HL-60 (cell line): ENCODE measurements at places on chromosomes 4 and X.

- no peak for DNase-seq
These were observed 53.2 kb downstream of the CPLX1 start for GRCh38 chr4:772776-773175.

GRCh38 chrX:150100261-150100660 is 162.0 kb upstream of the EOLA2 start:
- no peak for DNase-seq

- DNase-seq = peak; percentile 57
These were observed 74.1 kb downstream of the NBDY start for GRCh38 chrX:56802921-56803849.

- no peak for DNase-seq
These were observed 54.6 kb upstream of the CLCN4 start for GRCh38 chrX:10102046-10102704.

- no peak for DNase-seq
These were observed 305.4 kb downstream of the PACRGL start for GRCh38 chr4:21005647-21006046.

- DNase-seq = no peak
These were observed 39.9 kb upstream of the PCDH19 start for GRCh38 chrX:100449696-100450608.

GRCh38 chr4:143084566-143084965 is 100.2 kb upstream of the USP38 start:
- DNase-seq = no peak

GRCh38 chrX:48913605-48914366 is 2.3 kb upstream of the SLC35A2 start:
- DNase-seq = no peak

- DNase-seq = no peak
These were observed 77.1 kb downstream of the EVC start for GRCh38 chr4:5788144-5788543.

GRCh38 chr4:25449688-25450087 is 72.6 kb downstream of the ANAPC4 start:
- DNase-seq = no peak

- no peak for DNase-seq
These were observed 63.5 kb downstream of the GPC3 start for GRCh38 chrX:133921764-133922389.

GRCh38 chrX:106987488-106987887 is 12.5 kb downstream of the MORC4 start:
- no peak for DNase-seq

DNA sequence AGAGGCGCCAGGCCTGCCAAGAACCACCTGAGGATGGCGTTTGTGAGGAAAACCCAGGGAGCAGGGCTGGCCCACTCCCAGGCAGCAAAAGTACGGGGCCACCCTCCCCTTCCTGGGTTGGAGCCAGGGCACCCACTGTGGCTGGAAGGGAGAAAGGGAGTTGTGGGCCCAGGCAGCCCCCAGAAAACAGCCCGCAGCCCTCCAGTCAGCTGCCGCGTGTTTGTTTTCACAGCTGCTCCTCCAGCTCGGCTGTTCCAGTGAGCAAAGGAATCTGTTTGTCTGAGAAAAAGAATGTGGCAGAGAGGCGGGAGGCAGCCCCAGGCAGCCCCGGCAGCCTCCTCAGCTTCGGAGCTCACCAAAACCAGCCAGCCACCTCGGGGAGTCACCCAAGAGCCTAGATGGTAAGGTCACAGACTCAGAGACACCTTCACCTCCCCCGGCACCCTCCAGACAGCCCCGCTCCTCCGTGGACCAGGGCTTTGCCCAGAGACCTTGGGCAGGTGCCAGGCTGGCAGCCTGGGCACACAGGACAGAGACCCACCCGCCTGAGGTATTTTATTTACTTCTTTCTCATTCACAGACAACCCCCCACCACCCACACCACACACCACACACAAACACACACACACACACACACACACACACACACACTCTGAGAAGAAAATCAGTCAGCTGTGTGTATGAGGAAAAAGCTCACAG is 338.1 kb downstream of the BCOR start:
- DNase-seq = no peak

DNA sequence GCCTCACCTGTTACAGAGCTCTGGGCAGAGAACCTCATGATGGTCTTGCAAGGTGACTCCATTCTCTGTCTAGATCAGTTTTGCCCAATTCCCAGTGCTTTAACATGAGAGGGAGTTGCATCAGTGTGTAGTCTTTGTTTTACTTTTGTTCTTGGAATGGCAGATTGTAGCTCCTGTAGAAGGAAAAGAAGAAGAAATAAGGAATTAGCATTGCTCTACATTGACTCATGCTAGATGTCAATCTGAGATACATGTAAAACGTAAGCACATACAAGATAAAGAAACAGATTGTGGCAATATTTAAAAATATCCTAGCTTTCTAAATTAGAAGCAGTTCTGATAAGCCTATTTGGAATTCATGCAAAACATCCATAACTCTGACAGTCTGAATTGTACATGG is 16.0 kb upstream of the PPEF1 start:
- no peak for DNase-seq

DNA sequence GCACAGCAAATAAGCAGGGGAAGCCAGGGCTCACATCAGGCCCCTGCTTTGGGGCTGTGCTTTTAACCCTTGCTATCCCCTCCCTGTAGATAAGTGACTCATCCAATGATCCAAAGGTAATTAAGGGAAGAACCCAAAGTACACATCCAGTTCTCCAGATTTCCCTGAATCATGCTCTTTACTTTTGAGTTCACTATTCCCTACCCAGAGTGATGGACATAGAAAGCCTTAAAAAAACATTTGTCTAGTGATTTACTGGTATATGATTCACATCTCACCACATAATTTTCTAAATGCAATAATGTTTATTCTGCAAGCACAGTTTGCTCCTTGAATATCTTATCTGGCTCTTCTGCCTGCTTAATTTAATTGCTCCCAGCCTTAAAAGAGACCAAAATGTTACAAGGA is 136.2 kb downstream of the PPP3CA start:
- DNase-seq = no peak

- DNase-seq = no peak
These were observed 46.5 kb downstream of the CWH43 start for GRCh38 chr4:49032440-49033161.

- DNase-seq = no peak
These were observed 310.4 kb downstream of the ZNF674 start for GRCh38 chrX:46234775-46235174.

- no peak for DNase-seq
These were observed 4.6 kb downstream of the ARHGAP10 start for GRCh38 chr4:147736458-147736857.

DNA sequence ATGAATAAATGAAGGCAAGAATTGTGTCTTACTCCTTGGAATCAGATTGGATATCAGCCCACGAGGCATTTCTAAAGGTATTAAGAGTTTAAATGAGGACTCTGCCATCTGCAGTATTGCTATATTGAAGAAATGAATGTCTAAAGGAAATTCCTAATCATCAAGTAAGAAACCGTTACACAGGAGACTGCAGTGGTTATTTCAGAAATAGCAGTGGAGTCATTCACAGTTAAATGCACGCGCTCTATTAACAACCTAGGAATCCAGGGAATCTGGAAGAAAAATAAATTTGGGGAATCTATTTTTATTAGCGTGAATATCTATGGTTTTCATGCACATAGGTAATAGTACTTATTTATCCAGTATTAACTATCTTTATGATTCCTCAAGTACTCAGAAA is 334.2 kb downstream of the TENM3 start:
- no peak for DNase-seq

DNA sequence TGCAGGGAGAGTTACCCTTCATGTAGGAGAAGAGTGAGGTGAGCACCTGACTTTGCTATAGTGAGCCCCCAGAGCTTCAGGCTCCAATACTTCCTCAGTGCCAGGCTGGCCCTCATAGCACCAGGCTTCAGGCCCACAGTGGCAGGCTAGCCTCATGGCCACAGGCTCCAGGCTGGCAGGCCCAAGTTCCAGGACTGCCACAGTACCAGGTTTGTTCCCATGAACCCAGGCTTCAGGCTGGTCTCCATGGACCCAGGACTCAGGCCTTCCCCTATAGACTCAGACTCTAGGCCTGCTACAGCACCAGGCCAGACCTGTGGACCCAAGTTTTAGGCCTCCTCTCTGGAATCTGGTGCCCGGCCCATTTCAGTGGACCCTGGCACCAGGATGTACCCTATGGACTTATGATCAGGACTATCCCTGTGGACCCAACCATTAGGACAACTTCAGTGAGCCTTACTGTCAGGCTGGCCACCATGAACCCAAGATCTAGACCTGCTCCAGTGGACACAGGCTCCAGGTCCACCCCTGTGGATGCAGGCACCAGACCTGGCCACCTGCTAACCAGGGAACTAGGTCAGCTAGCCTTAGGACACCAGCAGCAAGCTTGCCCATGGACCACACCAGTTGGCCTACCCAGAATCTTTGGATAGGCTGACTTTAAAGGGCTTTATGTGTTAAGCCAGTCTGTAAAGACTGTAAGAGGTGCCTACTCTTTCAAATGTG is 658.2 kb downstream of the KLHL13 start:
- DNase-seq = no peak

- DNase-seq = no peak
These were observed 40.3 kb upstream of the TFDP3 start for GRCh38 chrX:133258481-133258880.

GRCh38 chr4:87251106-87251505 is 30.7 kb upstream of the KLHL8 start:
- DNase-seq = no peak

- DNase-seq = no peak
These were observed 3.4 kb downstream of the NKRF start for GRCh38 chrX:119602701-119603255.

- no peak for DNase-seq
These were observed 31.0 kb upstream of the CCNG2 start for GRCh38 chr4:77125961-77126360.

GRCh38 chr4:42767669-42768068 is 110.8 kb upstream of the ATP8A1 start:
- DNase-seq = no peak

DNA sequence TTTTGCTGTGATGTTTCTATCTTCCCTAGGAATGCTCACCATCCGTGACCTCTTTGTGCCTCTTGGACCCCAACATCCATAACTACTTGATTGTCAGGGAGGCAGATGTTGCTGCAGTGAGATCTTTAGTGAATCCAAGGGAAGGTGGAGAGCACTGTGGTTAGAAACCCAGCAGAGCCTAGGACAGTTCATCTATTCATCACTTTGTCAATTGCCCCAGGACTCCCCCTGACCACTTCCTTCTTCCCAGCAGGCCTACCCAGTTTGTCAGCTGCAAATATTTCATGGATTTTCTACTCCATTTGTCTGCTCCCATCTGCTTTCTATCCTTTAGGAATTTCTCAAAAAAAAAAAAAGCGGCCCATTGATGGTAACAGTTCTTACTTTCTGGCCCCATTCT is 942.8 kb downstream of the PCDH7 start:
- no peak for DNase-seq

GRCh38 chr4:149997881-149998421 is 80.3 kb upstream of the DCLK2 start:
- no peak for DNase-seq

DNA sequence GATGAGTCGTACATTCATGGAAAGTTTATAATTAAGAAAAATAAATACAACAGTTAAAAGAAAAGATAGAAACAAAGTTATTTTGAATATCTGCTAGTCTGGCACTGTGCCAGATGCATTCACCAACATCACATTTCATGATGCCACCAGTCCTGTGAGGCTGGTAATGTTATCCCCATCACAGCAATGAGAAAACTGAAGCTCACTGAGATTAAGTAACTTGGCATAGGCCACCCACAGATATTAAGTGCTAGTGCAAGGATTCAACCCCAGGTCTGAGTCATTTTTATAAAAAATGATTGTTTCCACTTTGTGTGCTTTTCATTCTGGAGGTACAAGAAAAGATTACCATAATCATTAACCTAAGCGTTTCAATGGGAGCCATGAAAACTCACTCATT is 65.0 kb upstream of the IL15 start:
- DNase-seq = no peak

GRCh38 chr4:145934434-145935047 is 4.1 kb downstream of the ZNF827 start:
- no peak for DNase-seq

GRCh38 chrX:108557580-108557979 is 117.9 kb downstream of the COL4A5 start:
- no peak for DNase-seq

DNA sequence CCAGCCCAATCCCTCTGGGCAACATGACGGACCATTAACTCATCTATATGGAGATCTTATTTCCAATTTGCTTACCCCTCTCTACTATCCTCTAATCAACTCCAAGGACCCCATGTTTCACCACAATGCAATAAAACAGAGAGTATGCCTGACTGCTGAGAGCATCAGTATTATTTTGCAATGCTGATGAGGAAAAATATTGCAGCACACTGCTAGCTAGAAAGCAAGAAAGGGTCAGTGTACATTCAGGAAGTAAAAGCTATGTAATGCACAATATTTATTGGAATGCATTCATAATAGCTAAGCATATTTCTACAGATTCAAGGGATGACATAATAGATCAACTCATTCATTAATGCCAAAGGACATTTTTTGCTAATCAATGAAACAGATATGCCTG is 33.2 kb downstream of the ARAP2 start:
- no peak for DNase-seq

GRCh38 chr4:22264261-22264660 is 251.6 kb downstream of the ADGRA3 start:
- DNase-seq = no peak

DNA sequence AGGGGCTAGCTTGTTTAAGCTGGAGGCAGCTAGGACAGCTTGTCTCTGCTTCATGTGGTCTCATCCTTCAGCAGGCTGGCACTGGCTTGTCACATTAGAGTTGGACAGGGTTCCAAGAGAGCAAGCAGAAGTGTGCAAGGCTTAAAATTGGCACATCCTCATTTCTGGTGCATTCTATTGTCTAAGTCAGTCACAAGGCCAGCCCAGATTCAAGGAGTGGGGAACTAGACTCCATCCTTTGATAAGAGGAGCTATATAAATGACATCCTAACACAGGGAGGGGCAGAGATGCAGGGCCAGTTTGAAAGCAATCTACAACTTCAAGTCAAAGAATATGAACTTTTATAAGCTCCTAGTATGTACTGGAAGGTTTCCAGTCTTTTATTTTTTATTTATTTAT is 313.2 kb downstream of the PTTG2 start:
- no peak for DNase-seq
